ENCODE measurements at places on chromosomes 4 and X. TPM values are rescaled to one million over a fixed set of nuclear protein-coding genes. Genes with fewer than 3 reads are reported as not detected.

DNA sequence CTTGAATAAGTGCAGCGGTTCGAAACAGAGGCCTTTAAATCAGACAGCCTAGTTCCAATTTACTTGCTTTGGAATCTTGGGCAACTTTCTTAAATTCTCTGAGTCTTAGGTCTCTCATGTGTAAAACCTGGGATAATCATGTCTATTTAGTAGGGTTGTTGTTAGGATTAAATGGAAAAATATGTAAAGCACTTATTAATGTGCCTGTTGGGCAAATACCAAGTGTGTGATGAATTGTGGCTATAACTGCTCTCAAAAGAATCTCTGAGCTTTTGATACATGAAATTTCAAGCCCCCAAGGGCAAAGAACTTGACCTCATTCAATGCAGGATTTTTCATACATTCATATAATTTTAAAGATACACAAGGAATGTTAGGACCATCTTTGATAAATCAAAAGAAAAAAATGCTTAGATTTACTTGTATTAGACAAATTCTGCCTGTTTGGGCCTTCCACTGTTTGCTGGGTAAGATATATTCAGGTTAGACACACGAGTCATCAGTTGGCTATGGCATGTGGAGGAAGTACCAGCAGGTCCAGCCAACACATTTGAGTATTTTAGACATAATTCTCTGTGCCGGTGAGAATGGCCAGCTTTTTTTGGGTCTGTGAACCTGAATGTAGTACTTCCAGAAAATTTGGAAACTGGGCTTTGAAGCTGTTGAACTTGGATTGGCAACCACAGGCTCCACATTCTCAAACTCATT is 241.4 kb upstream of the CNKSR2 start:
- no peak overlapping the region for H3K27ac ChIP-seq
- no peaks in the 10 kb centered on the region for H3K36me3 ChIP-seq
- no peaks in the 10 kb centered on the region for H3K27me3 ChIP-seq

Gene UGT2B11
- not detected for polyA plus RNA-seq

GRCh38 chr4:30443289-30443688 is 276.9 kb upstream of the PCDH7 start:
- H3K27me3 ChIP-seq, result no peaks in the 10 kb centered on the region
- no peak overlapping the region for H3K27ac ChIP-seq
- no peak overlapping the region for H3K4me3 ChIP-seq
- no peaks in the 10 kb centered on the region for H3K4me1 ChIP-seq
- H3K36me3 ChIP-seq, result no peaks in the 10 kb centered on the region

DNA sequence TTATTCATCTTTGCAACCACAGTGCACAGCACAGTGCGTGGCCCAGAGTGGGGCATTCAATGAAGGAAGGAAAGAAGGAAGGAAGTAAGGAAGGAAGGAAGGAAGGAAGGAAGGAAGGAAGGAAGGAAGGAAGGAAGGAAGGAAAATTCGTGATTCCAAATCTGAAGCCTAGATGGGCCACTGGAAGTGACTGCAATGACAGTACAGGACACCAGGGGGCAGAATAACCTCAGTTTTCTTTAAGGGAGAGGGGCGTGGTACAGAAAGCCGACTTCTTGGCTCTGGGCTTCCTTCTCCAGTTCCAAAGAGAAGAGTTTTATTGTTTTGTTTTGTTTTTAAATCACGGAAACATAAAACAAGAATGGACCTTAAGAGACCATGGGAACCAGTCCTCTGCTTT is 47.8 kb downstream of the APLN start:
- peaks cover 35% of the 10 kb centered on the region for H3K4me1 ChIP-seq
- peaks cover 6% of the 10 kb centered on the region for H3K27me3 ChIP-seq
- peak; percentile 51 for DNase-seq
- no peak overlapping the region for H3K4me3 ChIP-seq
- no peak overlapping the region for H3K27ac ChIP-seq
- H3K36me3 ChIP-seq, result no peaks in the 10 kb centered on the region

GRCh38 chr4:152680988-152681603 is 1.3 kb upstream of the TMEM154 start:
- H3K4me1 ChIP-seq, result peaks cover 52% of the 10 kb centered on the region
- no peaks in the 10 kb centered on the region for H3K36me3 ChIP-seq
- H3K27me3 ChIP-seq, result no peaks in the 10 kb centered on the region
- no peak for DNase-seq

Gene CLNK
- not detected for polyA plus RNA-seq

Gene FRMPD4
- not detected for polyA plus RNA-seq

Gene PPBP
- polyA plus RNA-seq, result 32.9 TPM

All from naive B cell (primary cell).